ENCODE measurements at places on chromosomes 13 and 19.

- no peak for DNase-seq
Measured at GRCh38 chr13:43865892-43866291, 13.6 kb downstream of the CCDC122 start.

- no peak for DNase-seq
Measured at GRCh38 chr19:374183-374885, 29.7 kb upstream of the MIER2 start.

DNA sequence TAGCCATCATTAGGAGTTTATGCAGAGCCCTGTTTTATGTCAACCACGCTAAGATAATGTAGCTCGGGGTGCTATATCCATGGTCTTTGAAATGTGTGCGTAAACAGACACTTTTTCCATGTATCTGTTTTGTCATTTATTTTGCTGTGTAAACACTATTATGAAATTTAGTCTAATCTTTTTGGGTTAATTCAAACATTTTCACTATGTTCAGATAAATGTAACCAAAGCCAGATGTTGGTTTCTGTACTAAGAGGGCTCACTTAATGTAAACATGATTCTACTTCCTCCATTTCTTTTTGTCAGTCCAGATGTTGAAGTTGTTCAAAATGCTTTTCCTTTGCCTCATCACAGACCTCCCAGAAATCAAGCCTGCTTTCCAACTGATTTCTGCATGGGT, 499.5 kb upstream of the GPC6 start:
- no peak for DNase-seq

GRCh38 chr19:11284515-11284914, 11.4 kb upstream of the TSPAN16 start:
- DNase-seq = no peak

- DNase-seq = no peak
Measured at GRCh38 chr13:111225810-111226546, 94.5 kb upstream of the TEX29 start.

- no peak for DNase-seq
Measured at GRCh38 chr13:114126789-114127472, 5.5 kb downstream of the RASA3 start.

- DNase-seq = no peak
Measured at GRCh38 chr13:70623239-70623638, 515.0 kb upstream of the KLHL1 start.

DNA sequence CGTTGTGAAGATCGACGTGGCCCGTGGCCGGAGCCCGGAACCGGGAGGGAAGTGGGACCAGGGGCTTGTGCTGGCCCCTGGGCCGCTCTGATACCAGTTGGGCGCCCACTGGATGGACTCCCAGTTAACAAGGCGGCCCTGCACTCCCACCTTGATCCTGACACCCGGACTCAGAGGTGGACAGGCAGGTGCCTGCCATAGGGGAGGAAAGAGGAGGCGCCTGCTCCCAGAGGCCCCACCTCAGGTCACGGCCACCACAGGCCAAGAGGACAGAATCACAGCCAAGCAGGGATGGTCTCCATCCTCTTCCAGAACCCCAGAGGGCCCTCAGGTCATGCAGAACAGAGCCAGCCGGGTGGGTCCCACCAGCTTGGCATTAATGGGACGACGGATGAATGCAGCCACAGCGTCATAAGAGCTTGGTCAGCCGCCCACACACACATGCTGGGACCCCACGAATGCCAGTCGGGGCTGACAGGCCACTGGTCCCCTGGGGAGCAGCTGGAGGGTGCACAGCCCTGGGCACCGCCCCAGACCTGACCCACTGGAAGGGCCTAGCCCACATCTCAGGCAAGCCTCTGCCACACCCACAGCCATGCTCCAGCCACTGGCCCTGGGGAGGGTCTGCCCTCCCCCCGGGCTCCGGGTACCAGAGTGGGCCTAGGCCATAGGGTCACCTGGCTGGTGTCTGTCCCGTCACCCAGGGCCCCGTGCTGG, 9.6 kb upstream of the KLF16 start:
- no peak for DNase-seq

- no peak for DNase-seq
Measured at GRCh38 chr13:112931028-112931934, 37.7 kb upstream of the MCF2L start.

- no peak for DNase-seq
Measured at GRCh38 chr13:40251343-40252032, 415.0 kb downstream of the FOXO1 start.

GRCh38 chr19:11881151-11881800, 6.3 kb upstream of the ZNF69 start:
- peak; percentile 32 for DNase-seq

DNA sequence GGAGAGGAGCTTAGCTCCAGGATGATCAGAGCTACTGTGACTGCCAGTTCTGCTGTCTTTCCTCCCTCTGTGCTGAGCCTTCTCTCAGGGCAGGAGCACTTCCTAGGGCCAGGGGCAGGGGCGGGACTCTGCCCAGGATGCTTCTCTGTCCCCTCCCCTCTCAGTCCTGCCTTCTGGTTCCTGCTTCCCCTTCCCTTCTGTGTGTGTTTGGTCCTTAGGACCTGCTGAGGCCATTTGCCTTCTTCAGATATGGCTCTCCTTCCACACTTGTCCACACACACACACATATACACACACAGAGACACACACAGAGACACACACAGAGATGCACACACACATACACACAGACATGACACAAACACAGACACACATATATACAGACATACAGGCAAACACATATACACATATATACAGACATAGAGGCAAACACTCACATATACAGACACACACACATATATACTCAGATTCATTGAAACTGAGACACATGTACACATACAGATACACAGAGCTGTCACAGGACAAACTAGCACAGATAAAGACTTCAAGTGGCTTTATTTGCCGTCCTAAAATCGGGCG, 22.0 kb upstream of the CD177 start:
- no peak for DNase-seq

DNA sequence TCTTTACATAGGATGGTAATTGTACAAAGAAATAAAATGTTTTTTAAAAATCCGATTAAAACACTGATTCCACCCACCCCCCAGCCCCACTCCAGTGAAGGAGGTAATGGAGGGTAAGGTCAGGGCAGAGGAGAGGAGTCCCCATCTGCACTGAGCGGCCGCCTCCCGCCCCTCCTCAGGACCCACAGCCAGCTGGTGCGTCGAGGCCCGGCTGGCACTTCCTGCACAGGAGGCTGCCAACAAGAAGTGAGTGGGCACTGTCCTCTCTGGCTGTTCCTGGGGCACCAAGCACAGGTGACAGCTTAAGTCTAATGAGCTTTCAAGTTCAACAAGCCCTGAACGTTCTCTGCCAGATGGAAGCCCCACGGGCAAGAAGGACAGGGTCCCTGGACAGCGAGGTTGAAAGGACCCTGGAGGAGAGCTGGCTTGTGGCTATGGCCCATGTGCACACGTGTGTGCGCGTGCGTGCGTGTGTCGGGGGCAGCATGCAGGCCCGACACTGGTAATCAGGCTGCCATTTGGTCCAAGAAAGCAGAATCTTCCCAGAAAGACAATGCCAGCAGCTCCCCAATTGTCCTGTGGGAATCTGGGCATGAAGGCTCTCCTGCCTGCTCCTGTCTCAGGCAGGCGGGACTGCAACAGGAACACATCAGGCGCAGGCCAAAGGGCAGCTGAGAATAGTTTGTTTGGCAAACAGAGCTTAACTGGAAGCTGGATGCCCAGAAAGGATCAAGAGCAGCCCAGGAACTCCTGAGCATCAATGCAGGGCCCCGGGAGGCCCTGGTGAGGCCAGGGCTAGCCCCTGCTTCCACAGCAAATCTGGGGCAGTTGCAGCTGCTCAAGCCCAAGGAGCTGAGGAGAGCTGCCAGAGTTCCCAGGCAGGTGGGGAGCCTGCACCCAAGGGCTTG, 15.1 kb upstream of the EPHX3 start:
- DNase-seq = no peak

GRCh38 chr13:100983111-100983510, 308.5 kb upstream of the TMTC4 start:
- DNase-seq = no peak

- no peak for DNase-seq
Measured at GRCh38 chr13:41767801-41768200, 193.1 kb downstream of the VWA8 start.

- no peak for DNase-seq
Measured at GRCh38 chr19:13079542-13079986, 23.1 kb downstream of the LYL1 start.

GRCh38 chr19:15025217-15025616, 24.1 kb upstream of the CASP14 start:
- DNase-seq = no peak

GRCh38 chr19:35421362-35421761, 26.7 kb upstream of the FFAR2 start:
- no peak for DNase-seq

- no peak for DNase-seq
Measured at GRCh38 chr13:93151277-93151676, 75.3 kb upstream of the GPC6 start.

GRCh38 chr13:59459972-59460371, 703.8 kb downstream of the DIAPH3 start:
- DNase-seq = no peak

DNA sequence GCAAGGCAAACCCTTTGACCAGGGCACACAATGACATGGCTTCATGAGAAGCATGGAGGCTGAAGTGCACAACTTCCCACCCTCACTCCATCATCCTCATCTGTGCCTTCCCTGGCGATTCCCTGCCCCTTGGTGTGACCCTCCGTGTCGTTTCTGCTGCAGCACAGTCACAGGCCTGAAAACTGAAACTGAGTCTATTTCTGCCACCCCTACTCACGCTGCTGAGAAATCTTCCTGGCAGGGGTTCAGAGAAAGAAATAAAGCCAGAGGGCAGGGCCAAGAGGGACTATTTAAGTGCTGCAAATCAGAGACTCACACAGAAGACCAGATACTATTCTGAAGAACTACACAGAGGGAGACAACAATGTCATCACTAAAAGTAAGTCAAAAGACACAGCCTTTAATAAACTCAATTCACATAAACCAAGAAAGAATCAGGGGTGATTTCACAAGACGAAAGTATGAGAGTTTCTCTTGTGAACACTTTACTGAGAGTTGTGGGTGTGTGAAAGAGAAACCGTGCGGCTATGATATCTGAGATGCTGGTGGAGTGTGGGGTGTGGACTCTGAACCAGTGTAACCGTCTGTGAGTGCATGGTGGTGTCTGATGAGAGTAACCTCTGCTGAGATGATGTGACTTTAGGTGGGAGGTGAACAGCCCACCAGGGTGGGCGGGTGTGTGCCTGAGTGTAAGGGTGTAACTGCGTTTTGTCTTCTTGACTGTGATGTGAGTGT, 23.5 kb downstream of the LGALS16 start:
- peak; percentile 24 for DNase-seq

DNA sequence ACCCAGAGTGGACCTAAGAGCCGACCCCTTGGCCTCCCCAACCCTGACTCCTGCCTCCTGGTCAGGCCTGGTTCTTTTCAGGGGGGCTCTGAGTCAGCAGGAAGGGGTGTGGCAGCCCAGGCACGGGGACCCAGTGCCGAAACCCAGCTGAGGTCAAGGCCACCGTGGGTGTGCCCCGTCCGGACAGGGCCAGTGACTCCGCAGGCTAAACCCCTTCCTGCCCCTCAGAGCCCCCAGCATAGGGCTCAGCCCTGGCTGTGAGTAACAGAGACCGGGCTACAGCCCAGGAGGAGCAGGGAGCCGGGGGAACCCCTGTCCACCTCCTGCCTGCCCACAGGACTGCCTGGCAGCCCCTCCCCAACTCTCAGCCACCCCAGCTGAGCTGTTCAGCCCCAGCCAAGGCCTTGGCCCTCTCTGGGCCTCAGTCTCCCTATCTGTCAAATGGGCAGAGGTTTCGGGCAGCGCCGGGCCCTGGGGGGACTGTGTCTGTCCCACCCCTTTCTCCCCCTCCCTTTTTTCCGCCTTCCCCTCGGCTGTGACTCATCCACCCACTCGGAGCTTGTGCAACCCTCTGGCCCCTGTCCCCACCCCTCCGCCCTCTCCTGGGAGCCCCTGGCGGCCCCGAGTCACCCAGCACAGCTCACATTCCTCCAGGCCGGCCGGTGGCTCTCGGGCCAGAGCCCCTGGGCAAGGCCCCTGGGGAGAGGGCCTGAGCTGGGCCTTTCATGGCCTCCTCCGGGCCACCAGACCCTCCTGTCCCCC, 8.6 kb downstream of the ZBTB7A start:
- DNase-seq = no peak

DNA sequence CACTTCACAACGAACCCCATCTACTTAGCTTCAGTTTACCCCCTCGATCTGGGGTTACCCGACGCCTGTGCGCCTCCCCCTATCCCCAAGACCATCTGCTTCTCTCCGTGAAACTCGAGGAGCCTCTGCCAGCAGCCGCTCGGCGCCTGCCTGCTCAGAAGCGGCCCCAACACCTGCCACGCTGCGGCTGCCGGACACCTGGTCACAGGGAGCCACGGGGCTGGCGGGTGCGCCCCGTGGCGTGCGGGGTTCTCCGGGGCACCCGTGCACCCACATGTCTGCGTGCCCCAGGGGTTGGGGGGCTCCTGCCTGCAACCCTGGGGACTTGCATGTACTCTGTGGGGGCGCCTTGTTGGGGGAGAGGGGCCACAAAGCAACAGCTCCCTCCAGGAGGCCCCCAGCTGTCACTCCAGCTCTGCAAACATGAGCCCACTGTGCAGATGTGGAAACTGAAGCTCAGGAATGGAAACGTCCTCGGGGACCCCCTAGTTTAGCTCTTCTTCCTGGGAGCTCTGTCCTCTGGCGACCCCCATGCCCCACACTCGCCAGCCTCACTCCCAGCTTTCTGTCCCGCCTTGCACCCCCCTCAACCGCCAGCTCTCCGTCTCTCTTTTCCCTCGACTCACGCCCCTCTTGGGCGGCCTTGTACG, 7.0 kb upstream of the SEMA6B start:
- DNase-seq = no peak

GRCh38 chr13:74836628-74837027, 645.3 kb downstream of the TBC1D4 start:
- no peak for DNase-seq

- DNase-seq = no peak
Measured at GRCh38 chr13:107864543-107865317, 350.6 kb downstream of the LIG4 start.

DNA sequence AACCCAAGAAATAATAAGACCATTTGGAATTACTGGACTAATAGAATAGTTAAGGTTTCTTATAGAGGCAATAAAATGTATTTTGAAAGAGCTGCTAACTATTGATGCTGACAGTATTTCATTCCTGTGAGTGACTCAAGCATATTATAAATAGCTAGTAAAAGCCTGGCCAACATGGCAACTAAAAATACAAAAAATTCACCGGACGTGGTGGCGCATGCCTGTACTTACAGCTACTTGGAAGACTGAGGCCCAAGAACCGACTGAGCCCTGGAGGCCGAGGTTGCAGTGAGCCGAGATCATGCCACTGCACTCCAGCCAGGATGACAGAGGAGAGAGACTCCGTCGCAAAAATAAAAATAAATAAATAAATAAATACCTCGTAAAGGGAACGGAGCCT, 5.4 kb upstream of the ICAM3 start:
- DNase-seq = no peak

- DNase-seq = no peak
Measured at GRCh38 chr19:6528544-6529121, 2.2 kb upstream of the TNFSF9 start.

DNA sequence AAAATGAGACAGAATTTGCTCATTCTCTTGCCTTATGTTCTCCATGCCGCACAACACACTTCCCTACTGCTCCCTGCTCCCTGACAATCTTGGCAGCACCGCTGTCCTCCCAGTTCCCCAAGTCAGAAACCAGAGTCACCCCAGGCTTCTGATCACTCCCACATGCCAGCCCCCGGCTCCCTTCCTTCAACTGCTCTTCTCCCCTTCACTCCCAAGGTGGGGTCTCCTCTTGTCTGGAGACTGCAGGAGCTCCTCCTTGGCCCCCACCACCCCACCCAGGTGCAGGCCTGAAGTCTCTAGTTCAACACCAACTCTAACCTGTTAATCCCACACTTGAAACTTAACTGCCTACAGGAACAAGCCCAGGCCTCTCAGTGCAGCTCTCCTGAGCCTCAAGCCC, 16.8 kb upstream of the AKAP8 start:
- DNase-seq = no peak
